ENCODE measurements at places on chromosomes 7 and 10.

DNA sequence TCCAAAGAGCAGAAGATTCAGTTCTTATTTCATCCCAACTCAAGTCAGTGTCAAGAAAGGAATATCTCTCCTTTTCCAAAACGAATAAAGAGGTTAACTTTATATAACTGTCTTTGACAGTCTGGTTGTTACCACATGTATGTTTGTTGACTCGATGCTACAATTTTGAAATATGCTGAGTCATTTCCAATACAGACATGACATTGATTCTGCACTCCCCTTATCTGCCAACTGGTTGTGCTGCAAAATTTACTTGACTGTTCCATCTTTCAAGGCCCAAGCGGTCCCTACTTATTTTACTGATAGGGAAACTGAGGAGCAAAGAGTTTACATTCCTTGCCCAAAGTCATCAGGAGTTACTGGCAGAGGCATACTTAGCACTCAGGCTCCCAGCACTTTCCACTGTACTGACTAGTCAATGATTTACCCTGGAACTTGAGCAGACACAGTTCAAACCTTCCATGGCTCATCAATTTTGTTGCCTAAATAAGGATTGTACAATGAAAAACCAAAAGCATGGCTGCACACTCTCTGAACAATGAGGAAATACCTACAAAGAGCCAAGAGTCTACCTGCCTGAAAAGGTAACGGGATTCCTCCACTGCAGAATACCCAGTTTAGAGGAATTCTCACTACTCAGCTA, 52.8 kb downstream of the ABLIM1 start:
- no peaks in the 10 kb centered on the region for H3K36me3 ChIP-seq
- H3K27ac ChIP-seq = no peak overlapping the region
- peaks cover 7% of the 10 kb centered on the region for H3K4me1 ChIP-seq
- DNase-seq = no peak
- H3K27me3 ChIP-seq = no peaks in the 10 kb centered on the region
- no peak overlapping the region for H3K4me3 ChIP-seq

DNA sequence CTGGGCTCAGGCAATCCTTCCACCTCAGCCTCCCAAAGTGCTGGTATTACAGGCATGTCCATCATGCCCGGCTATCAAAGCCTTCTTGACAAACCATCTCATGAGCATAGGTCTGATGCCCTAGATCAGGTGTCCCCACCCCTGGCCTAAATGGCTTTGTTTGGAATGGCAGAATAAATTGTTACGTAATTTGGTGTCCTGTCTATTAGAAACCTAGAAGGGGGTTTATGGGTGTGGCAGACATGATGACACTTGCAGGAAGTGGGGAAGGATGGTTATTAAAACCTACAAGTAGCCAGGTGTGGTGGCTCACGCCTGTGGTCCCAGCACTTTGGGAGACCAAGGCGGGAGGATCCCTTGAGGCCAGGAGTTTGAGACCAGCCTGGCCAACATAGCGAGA, 38.6 kb upstream of the MKLN1 start:
- H3K27ac ChIP-seq = no peak overlapping the region
- H3K27me3 ChIP-seq = no peaks in the 10 kb centered on the region
- H3K4me1 ChIP-seq = no peaks in the 10 kb centered on the region
- DNase-seq = no peak
- no peaks in the 10 kb centered on the region for H3K36me3 ChIP-seq

DNA sequence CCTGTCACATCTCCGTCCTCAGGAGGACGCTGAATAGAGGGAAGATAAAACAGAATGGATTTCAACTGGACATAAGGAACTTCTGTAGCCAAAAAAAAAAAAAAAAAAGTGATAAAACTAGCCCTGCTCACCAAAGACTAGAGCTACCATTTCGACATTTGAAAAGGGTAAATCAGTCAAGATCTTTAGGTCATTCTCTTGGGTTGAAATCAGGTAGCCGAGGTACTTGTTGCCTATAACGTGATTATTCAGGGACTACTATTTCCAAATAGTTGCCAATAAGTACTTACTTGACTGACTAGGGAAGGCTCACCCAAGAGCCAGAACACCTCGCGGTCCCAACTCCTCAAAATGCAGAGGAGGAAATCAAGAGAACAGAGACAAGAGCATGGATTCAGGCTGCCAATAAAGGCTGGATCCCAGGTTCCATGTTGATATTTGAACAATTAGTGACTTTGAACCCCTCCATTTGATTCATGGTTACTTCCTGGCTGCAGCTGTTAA, 2.0 kb downstream of the RHEB start:
- H3K4me1 ChIP-seq = peaks cover 42% of the 10 kb centered on the region
- peak overlapping the region; percentile 97 for H3K27ac ChIP-seq
- DNase-seq = no peak
- no peaks in the 10 kb centered on the region for H3K27me3 ChIP-seq
- H3K36me3 ChIP-seq = no peaks in the 10 kb centered on the region

DNA sequence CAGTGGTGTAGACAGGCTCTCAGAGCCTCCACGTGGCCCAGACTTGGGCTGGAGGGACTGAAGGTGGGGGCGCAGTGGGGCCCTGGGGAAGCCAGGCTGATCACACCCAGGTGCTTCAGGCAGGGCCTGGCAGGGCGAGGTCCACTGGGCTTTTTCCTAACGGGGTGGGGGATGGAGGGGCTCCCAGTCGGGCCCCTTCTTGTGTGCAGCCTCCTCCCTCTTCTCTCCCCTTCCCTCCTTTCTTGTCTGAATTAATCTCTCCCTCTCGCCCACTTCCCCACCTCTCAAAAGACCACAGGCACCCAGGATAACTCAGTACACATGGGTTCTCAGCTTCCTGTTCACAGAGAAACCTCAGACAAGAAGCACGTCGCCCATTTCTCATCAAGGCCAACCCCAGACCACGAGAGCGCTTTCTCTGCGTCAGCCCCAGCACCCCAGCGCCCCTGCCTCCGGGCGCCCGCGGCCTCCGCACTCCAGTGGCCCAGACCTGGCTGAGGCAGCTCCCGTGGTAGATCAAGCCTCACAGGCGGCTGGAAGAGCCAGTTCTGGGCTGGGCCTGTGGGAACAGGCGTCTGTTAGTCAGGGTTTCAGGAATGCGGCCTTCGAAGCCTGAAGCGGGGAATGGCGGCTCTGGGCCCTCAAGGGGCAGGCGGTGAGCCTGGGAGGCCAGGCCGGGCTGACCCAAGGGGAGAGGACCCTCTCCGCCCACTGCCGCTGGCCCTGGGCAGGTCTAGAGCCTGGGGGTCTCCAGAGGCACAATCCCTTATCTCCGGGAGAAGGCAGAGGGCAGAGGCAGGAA, 50.6 kb downstream of the PWWP2B start:
- DNase-seq = no peak
- H3K27me3 ChIP-seq = no peaks in the 10 kb centered on the region
- H3K27ac ChIP-seq = peak overlapping the region; percentile 99
- H3K4me1 ChIP-seq = peaks cover 41% of the 10 kb centered on the region
- no peaks in the 10 kb centered on the region for H3K36me3 ChIP-seq

DNA sequence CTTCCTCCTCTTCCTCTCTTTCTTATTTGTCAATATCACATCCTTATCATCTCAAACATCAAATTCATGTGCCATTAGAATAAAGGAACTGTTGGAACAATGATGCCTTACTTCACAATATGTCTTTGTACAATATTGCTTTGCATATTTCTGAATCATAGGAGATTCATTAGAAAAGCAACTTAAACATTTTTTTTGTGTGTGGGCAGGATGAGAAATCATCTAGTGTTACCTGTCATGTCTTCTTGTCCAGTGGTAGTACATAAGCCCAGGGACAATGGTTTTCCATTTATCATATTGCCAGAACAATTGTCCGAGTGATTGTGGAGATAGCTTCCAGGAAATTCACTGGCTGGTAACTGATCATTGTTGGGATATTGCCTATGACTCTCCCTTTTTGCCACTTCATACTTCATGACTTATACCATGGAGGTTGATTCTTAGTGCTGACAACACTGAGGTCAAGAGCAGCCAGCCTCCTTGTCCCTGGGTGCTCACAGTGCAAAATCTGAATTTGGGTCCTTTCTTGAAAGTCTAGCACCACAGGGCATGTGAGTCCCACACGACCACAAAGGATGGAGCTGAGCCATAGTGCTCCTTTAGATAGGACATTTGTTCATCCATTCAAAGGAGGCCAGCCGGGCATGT, 215.0 kb downstream of the MDFIC start:
- DNase-seq = no peak
- no peaks in the 10 kb centered on the region for H3K27me3 ChIP-seq
- H3K27ac ChIP-seq = no peak overlapping the region
- H3K4me1 ChIP-seq = no peaks in the 10 kb centered on the region

GRCh38 chr7:55065079-55065478, 46.3 kb downstream of the EGFR start:
- H3K4me3 ChIP-seq = peak overlapping the region; percentile 43
- peak; percentile 83 for DNase-seq
- no peaks in the 10 kb centered on the region for H3K36me3 ChIP-seq
- peak overlapping the region; percentile 70 for H3K27ac ChIP-seq
- peaks cover 33% of the 10 kb centered on the region for H3K4me1 ChIP-seq

- peak overlapping the region; percentile 38 for H3K4me3 ChIP-seq
- H3K27me3 ChIP-seq = peaks cover 7% of the 10 kb centered on the region
- no peak overlapping the region for H3K27ac ChIP-seq
- peak; percentile 42 for DNase-seq
- no peaks in the 10 kb centered on the region for H3K36me3 ChIP-seq
Measured at GRCh38 chr7:22452142-22452959, 47.6 kb downstream of the STEAP1B start.

DNA sequence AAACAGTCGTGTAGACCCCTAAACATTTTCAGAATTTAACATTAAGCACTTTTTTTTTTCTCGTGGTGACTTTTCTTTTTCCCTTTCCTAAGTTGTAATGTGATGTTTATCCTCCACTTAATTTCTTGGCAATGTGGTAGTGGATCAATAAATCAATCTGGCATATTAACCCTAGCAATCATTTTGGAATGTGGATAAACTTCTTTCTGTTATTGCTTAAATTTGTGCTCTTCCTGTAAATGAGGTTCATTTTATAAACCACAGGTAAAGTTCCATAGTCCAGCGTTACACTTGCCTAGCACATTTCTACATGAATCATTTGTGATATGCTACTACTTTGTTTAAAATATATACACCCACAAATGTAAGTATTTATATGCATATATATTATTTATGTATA, 247.4 kb upstream of the ETV1 start:
- no peak overlapping the region for H3K27ac ChIP-seq
- H3K4me3 ChIP-seq = no peak overlapping the region
- H3K4me1 ChIP-seq = no peaks in the 10 kb centered on the region
- no peaks in the 10 kb centered on the region for H3K27me3 ChIP-seq
- no peak for DNase-seq

DNA sequence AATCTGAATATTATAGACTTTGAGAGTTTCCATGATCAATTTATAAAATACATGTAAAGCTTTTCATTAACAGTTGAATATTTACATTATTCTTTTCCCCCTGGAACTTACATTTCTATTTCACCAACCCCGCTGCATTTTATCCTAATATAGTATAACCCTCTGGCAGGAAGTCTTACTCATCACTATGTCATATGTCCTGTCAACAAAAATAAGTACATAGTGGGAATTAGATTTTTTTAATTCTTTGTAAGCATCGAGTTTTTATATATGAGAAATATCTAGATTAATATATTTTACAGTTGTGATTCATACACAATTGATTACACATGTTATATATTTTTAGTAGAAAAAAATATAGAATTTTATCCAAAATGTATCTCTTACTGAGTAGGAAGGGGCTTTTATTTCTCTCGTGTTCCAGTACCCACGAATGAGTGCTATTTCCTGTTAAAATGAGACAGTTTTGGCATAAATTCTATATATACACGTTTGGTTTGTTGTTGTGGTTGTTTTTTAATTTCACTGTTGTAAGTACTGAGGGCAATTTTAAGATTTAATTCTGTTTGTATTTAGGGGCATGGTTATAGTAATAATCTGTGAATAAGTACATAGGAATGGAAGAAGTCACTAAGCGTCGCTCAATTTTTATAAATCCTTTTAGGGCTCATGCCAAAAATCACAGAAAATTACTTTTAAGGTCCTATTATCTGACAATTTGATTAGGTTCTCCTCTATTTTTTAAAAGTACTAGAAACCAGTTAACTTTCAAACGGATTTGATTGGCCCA, 87.1 kb downstream of the HECW1 start:
- no peak overlapping the region for H3K4me3 ChIP-seq
- H3K27ac ChIP-seq = no peak overlapping the region
- DNase-seq = no peak
- peaks cover 5% of the 10 kb centered on the region for H3K4me1 ChIP-seq

GRCh38 chr10:124221356-124222317, 128.2 kb upstream of the CHST15 start:
- H3K27ac ChIP-seq = no peak overlapping the region
- H3K27me3 ChIP-seq = peaks cover 12% of the 10 kb centered on the region
- DNase-seq = no peak
- H3K4me1 ChIP-seq = no peaks in the 10 kb centered on the region

GRCh38 chr10:128326251-128326650, 200.0 kb upstream of the MKI67 start:
- no peak overlapping the region for H3K27ac ChIP-seq
- DNase-seq = no peak
- no peaks in the 10 kb centered on the region for H3K36me3 ChIP-seq

GRCh38 chr10:78931321-78932053, 137.3 kb upstream of the ZMIZ1 start:
- H3K4me1 ChIP-seq = peaks cover 54% of the 10 kb centered on the region
- DNase-seq = no peak
- no peaks in the 10 kb centered on the region for H3K36me3 ChIP-seq
- no peak overlapping the region for H3K4me3 ChIP-seq
- H3K27me3 ChIP-seq = no peaks in the 10 kb centered on the region

- H3K27me3 ChIP-seq = no peaks in the 10 kb centered on the region
- no peak for DNase-seq
- H3K4me1 ChIP-seq = peaks cover under 1% of the 10 kb centered on the region
- no peak overlapping the region for H3K4me3 ChIP-seq
- no peaks in the 10 kb centered on the region for H3K36me3 ChIP-seq
Measured at GRCh38 chr10:68811314-68812009, 15.9 kb upstream of the STOX1 start.

GRCh38 chr7:88346357-88346756, 39.7 kb upstream of the STEAP4 start:
- no peak overlapping the region for H3K27ac ChIP-seq
- no peaks in the 10 kb centered on the region for H3K4me1 ChIP-seq
- no peaks in the 10 kb centered on the region for H3K36me3 ChIP-seq

GRCh38 chr7:158734861-158735260, 30.3 kb upstream of the NCAPG2 start:
- no peak overlapping the region for H3K27ac ChIP-seq
- H3K36me3 ChIP-seq = peaks cover 8% of the 10 kb centered on the region
- H3K27me3 ChIP-seq = no peaks in the 10 kb centered on the region
- no peaks in the 10 kb centered on the region for H3K4me1 ChIP-seq
- no peak overlapping the region for H3K4me3 ChIP-seq
- no peak for DNase-seq

GRCh38 chr7:157994319-157994718, 593.3 kb downstream of the PTPRN2 start:
- H3K27ac ChIP-seq = no peak overlapping the region
- no peaks in the 10 kb centered on the region for H3K27me3 ChIP-seq
- H3K4me3 ChIP-seq = no peak overlapping the region
- H3K4me1 ChIP-seq = peaks cover 2% of the 10 kb centered on the region

GRCh38 chr10:14671386-14671831, 103.3 kb downstream of the FAM107B start:
- H3K4me3 ChIP-seq = no peak overlapping the region
- no peaks in the 10 kb centered on the region for H3K27me3 ChIP-seq
- H3K4me1 ChIP-seq = no peaks in the 10 kb centered on the region
- DNase-seq = no peak
- H3K36me3 ChIP-seq = no peaks in the 10 kb centered on the region
